KG1 (cell line): ENCODE measurements at places on chromosomes 16 and 17.

- no peak for DNase-seq
Measured at GRCh38 chr16:23074423-23074822, 74.8 kb downstream of the USP31 start.

- DNase-seq, result no peak
Measured at GRCh38 chr17:37570527-37571093, 38.6 kb downstream of the SYNRG start.

- no peak for DNase-seq
Measured at GRCh38 chr17:32553168-32553567, 66.4 kb downstream of the CDK5R1 start.

GRCh38 chr17:79221597-79221996, 147.0 kb downstream of the ENGASE start:
- DNase-seq, result no peak

DNA sequence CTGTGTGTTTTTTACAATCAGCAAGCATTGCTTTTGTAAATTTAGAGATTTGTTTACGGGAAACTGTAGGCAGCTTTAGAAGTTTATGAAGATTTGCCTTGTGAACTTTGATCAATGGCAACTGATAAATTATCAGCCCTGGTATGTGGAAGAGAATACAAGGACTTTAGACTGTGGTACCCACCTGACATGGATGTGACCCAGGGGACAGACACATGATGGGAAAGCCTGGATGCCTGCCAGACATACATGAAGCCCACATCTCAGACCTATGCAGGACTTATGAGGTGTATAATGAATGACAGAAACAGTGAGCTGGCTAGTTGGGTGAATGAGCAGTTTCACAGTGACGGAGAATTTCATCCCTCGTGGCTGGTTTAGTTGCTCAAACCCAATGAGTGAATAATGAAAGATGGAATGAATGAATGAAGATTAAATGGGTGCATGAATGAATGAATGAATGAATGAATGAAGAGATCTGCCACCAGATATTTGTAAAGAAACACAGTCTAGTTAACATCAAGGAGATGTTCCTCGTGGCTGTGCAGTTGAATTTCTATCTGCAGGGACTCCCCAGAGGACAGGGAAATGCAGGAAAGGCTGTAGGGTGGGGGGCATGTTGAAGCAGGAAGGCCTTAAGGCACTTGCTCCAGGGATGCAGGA, 7.6 kb downstream of the TMEM92 start:
- no peak for DNase-seq

DNA sequence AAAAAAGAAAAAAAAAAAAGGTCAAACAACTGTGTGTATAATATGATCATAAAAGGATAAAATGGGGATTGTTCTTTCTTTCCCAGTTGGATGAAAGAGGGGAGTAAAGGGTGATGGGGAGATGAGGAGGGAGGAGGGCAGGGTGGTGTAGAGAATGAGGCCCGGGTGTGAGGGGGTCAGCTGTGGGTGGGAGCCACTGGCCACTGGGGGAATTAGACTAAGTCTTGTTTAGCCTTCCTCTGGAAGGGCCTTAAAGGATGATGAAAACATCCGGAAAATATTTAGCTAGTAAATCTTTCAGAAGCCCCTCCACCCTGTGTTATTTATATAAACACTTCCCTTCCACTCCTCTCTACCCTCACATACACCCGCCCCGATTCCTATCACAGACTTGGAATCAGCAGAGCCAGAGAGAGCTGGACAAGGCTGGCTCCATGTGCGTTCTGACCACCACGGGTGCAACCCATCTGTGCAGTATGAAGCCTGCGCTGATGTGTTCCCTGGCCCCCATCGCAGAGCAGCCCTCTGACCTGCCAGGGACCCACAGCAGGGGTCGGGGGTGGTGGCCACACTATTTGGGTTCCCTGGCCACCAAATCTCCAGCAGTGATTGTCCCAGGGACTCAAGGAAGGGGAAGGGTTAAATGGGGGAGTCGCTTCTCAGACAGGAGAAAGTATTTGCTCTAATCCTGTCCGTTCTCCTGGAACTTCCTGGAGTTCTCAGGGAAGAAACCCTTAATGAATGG, 72.7 kb downstream of the GAS7 start:
- DNase-seq, result no peak

- no peak for DNase-seq
Measured at GRCh38 chr17:27579897-27580321, 51.1 kb upstream of the LGALS9 start.

- DNase-seq, result no peak
Measured at GRCh38 chr17:71995590-71995989, 125.2 kb upstream of the SOX9 start.

DNA sequence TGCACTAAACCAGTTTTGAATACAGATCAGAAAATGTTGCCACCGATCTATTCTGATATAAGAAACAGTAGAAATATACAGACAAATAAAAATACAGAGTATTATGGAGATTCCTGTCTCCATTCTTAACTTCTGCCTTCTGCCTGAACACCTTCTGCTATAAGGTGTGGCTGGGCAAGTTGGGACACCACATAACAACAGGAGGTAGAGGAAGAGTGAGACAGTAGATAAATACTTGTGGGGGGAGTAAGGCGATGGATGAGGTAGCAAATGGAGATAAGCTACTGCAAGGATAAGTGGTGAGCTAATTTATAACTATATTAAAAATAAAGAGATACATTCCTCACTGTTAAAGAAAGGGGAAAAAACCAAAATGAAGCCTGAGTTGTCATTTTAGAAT, 143.7 kb downstream of the CDH8 start:
- no peak for DNase-seq

DNA sequence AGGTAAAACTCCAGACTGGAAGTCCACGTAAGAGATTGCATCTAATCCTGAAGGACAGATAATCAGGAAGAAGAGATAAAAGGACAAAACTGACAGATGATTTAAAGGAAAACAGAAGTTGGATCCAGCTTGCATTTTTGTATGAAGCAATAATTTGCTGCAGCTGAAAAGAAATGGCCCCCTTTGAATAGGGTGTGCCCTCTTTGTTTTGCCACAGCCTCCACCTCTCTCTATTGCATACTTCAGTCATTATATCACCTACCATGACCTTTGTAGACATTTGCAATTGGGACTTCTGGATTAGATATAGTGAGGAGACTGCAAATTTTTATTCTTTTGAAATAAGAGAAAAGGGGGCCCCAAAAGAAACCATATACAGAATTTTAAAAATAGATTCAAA, 8.1 kb downstream of the NOG start:
- no peak for DNase-seq

- DNase-seq, result no peak
Measured at GRCh38 chr17:15409721-15410250, 57.6 kb downstream of the CDRT4 start.

DNA sequence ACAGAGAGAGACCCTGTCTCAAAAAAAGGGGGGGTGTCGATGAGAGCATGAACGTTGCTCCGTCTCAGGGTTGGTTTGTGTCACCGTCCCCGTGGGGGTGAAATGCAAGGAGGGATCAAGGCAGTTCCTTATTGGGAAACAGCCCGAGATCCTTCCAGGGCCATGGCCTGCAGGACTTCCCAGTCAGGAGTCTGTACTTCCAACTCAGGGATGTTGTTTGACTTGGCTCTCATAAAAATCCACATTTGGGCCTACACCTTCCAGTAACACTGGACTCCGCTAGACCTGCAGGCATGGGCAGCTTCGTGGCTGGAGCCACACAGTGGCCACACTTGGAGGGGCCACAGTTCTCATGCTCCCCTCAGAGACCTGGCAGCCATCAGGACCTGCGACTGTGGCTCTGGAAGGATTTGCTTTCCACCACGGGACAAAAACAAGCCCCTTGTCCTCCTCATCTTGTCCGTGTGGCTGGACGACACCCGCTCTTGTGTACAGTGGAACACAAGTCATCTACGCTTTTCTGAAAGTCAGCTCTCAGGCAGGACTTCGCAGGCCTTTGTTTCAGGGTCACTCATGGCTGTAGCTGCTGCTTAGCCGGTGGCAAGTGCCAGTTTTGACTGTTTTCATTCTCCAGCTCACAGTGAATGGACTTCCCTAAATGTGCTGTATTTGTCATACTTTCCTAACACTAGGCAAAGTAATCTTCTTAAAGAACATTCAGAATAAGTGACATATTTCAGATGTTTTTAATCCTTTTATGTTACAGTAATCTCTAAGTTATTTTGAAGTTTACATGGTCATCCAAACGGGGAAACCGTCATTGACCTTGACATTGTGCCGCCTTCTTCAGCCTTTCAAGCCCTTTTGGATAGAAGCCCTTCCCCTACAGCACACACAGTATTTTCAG, 24.2 kb upstream of the IL17C start:
- DNase-seq, result no peak

- DNase-seq, result no peak
Measured at GRCh38 chr17:6457688-6458459, 13.6 kb downstream of the PIMREG start.

DNA sequence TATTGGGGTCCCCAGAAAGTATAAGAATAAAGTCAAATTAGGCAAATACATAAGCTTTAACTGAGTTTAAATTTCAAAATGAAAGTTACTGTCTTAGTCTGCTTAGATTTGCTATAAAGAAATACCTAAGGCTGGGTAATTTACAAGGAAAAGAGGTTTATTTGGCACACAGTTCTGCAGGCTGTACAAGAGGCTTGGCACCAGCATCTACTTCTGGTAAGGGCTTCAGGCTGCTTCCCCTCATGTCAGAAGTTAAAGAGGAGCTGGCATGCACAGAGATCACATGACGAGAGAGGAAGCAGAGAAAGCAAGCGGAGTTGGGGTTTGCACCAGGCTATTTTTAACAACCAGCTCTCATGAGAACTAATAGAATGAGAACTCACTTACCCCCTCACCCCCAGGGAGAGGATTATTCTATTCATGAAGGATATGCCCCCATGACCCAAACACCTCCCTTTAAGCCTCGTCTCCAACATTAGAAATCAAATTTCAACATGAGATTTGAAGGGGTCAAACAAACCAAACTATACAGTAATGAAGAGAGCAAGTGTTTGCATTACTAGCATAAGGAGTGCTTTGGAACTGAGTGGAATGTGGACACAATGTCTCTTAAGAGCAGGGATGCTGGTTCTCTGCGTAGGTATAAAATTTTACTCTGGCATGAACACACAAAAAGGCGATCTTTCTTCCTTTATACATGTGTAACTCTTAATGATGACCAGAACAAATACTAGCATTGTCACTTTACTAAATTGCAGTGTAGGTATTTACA, 292.8 kb upstream of the PMFBP1 start:
- DNase-seq, result no peak

GRCh38 chr17:82946081-82946480, 106.3 kb upstream of the ZNF750 start:
- no peak for DNase-seq

- no peak for DNase-seq
Measured at GRCh38 chr17:4365628-4366326, 698 bp downstream of the UBE2G1 start.

GRCh38 chr17:61201211-61201610, 198.4 kb upstream of the TBX2 start:
- no peak for DNase-seq

- DNase-seq, result no peak
Measured at GRCh38 chr17:21467739-21468490, 91.8 kb downstream of the KCNJ12 start.

DNA sequence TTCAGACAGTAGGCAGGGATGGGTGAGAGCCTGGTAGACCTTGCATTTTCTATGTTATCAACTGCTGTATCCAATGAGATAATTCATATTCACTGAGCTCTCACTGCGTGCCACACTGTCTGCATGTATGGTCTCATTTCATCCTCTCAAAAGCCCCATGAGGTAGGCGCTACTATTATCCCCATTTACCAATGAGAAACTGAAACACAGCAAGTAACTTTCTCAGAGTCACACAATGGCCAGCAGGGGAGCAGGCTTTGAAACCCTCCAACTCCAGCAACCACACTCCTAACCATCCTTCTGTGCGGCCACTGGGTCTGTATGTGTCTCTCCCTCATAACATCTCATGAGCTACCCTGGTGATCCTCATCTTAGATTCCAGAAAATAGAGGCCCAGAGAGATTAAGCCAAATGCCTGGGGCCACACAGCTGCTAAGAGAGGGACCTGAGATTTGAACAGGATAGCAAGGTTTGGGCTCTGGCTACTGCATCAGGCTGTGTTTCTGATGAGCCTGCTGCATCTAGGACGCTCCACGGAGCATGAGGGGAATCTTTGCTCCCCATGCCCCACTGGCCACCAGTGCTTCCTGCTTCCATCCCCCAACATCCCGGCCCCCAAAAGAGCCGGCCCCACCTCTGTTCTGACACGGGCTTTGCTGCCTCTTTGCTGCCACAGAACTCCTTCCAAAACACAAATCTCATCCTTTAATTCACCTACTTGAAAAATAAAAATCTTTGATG, 3.2 kb downstream of the CCR7 start:
- DNase-seq, result no peak

GRCh38 chr16:50183316-50183715, 30.2 kb downstream of the TENT4B start:
- no peak for DNase-seq

DNA sequence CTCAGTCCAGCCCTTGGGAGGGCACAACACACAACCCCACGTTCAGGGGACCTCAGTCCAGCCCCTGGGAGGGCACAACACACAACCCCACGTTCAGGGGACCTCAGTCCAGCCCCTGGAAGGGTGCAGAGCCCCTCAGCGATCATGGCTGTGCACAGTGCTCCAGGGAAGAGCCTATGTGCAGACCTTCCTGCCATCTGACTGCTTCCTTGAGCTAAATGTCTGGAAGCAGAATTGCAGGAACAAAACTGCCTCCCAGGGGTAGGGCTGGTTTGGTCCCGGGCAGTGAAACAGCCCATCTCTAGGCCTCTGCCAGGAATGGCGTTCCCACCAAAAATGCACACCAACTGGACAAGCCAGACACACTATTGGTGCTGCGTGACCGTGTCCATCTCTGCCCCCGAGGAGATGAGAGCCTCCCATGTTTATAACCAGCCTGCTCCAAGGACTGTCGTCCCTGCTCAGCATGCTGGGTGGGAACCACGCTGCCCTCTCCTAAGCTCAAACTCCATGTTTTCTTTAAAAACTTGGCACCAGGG, 44.0 kb downstream of the ZNF276 start:
- no peak for DNase-seq

DNA sequence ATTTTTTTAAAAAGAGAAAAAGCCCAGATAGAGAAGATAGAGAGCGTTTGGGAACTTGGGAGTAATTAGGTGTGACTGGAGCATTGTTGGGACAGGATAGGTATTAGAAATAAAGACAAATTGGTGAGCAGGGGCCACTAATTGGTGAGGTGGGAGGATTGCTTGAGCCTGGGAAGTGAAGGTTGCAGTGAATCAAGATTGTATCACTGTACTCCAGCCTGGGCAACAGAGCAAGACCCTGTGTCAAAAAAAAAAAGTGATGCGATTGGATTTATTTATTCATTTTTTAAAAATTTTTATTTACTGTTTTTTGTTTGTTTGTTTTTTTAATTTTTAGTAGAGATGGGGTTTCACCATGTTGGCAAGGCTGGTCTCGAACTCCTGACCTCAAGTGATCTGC, 5.1 kb downstream of the CASC3 start:
- no peak for DNase-seq

- DNase-seq, result no peak
Measured at GRCh38 chr16:50781043-50781442, 39.2 kb downstream of the CYLD start.
